ENCODE measurements at places on chromosomes 11 and 22.

- peak; percentile 16 for DNase-seq
Observed at GRCh38 chr11:45247433-45247832, 38.7 kb downstream of the SYT13 start.

DNA sequence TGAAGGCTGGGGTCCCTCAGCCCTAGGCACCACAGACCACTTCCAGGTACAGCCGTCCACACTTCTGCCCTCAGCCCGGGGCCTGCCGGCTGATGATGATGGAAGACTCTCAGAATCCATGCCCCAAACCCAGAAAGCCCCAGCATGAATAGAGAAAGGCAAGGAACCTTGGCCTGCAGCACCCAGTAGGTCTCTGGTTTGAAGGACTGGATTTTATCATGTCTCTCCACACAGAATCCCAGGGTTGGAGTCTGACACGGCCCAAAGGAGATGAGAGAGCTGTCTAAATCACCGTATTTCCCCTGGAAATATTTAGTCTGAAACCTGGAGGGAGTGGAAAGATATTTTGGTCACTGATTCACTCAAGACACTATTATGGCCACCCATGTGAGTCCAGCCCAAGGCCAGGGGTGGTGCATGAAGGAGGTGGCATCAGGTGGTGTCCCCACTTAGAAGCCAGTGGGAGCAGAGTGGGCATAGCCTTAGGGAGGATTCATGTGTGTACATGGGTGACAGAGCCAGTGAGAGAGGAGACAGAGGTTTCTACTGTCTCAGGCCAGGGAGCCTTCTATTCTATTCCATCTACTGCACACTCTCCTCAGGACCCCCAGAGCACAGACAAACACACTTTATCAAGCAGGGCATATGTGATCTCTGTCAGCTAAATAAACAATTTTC lies 14.0 kb downstream of the TOP3B start:
- no peak for DNase-seq

DNA sequence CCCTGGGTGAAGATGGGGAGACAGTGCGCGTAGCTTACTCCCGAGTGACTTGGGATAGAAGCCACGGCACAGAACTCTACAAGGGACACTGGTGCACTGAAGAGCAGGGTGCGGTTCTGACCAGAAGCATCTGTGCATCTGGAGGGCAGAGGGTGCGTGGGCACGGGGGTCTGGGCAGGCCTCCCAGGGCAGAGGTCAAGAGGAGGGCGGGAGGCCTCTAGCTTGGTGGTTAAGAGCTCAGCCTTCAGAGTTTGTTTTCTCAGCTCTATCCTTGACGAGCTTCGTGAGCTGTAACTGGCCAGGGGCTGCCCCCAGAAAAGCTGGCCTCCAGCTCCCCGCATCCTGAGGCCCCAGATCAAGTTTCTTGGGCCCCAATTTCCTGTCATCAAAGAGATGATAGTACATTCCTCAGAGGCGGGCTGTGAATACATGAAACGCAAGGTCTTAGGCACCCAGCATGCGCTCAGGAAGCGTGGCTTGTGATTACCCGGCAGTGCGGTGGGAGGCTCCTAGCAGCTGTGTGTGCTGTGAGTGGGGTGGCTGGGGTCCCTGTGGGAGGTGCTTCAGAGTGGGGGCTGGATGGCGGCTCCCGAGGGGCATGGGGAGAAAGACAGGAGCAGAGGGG lies 6.0 kb upstream of the BID start:
- no peak for DNase-seq

- no peak for DNase-seq
Observed at GRCh38 chr22:21683401-21683811, 17.6 kb downstream of the PPIL2 start.

DNA sequence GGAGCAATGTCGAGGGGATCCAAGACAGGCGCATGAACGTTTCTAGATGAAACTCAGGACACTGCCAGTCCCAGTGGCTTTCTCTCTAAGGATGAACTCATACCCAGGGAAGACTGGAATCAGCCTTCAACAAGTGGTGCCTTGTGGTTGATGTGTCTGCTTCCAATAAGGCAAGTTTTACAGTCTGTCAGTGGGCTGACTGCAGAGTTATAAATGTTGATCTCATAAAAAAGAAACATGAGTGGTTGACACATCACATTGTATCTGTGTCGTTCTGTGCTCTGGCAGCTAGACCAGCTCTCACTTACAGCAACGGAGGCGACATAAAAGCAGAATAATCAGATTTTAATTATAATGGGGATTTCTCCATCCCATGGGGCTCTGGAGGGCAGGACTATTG lies 96.7 kb downstream of the SNX19 start:
- no peak for DNase-seq

DNA sequence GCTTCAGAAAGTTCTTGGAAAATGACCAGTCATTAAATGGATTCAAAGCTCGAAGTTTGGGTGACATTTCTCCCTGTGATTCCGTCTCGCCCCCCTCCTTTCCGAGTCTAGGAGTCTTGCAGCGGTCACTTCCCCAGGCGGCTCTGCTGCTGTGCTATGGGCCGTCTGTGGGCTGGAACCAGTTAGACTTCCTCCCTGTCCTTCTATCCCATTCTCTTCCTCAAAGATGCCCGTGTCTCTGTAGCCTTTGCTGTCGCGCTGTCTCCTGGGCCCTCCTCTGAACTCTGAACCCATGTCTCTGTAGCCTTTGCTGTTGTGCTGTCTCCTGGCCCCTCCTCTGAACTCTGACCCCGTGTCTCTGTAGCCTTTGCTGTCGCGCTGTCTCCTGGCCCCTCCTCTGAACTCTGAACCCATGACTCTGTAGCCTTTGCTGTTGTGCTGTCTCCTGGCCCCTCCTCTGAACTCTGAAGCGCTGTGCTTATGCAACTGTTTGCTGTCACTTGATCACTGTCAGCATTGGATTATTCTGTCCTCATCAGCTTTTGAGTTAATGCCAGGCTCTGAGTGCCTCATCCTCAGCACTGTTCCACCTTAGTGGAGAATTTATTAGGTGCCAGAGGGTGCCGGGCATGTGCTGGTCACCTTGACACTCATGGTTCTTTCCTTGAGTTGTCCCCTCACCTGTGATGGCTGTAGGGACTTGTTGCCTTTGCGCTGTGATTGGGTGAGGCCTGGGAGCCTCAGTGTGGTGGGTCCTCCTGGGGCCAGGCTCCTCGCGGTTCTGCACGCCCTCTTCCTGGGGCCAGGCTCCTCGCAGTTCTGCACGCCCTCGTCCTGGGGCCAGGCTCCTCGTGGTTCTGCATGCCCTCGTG lies 173.3 kb downstream of the TBC1D22A start:
- no peak for DNase-seq

- DNase-seq: no peak
Observed at GRCh38 chr11:46100670-46101069, 20.6 kb downstream of the PHF21A start.

GRCh38 chr11:86160541-86161149 lies 83.9 kb upstream of the EED start:
- no peak for DNase-seq

- DNase-seq: peak; percentile 59
Observed at GRCh38 chr11:126926376-126926791, 74.2 kb downstream of the KIRREL3 start.

GRCh38 chr22:20403779-20404140 lies 9.8 kb downstream of the ZNF74 start:
- no peak for DNase-seq

DNA sequence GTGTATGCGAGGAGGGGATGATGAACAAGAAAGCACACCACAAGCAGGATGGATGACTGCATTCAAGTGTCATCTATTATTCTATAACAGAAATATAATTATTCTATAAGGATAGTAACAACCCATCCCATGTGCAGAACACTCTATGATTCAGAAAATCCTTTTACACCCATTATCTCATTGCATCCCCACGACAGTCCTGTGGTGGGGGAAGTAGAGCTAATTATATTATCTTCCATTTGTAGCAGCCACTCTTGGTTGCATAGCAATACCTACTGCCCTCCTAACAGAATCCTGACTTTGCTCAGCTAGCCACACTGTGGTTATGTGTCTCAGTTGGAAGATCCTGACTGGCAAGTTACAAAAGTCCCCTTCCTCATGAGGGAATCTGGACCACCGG lies 406.5 kb upstream of the NARS2 start:
- DNase-seq: no peak

DNA sequence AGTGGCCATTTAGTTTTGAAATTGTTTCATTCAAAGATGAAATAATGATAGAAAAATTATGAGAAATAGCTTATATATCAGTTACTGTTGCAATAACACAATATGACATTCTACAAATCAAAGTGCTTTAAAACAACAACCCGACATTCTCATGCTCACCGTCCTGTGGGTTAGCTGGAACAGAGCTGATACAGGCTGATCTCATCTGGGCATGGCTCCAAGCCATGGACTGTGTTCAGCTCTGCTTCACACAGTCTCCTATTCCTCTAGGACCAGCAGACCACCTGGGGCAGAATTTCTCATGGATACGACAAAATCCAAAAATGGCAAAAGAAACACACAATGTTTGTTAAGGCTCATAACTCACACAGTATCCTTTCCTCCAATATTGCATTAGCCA lies 178.6 kb downstream of the CNTN5 start:
- DNase-seq: peak; percentile 37

- no peak for DNase-seq
Observed at GRCh38 chr11:76216536-76217325, 10.4 kb upstream of the WNT11 start.

DNA sequence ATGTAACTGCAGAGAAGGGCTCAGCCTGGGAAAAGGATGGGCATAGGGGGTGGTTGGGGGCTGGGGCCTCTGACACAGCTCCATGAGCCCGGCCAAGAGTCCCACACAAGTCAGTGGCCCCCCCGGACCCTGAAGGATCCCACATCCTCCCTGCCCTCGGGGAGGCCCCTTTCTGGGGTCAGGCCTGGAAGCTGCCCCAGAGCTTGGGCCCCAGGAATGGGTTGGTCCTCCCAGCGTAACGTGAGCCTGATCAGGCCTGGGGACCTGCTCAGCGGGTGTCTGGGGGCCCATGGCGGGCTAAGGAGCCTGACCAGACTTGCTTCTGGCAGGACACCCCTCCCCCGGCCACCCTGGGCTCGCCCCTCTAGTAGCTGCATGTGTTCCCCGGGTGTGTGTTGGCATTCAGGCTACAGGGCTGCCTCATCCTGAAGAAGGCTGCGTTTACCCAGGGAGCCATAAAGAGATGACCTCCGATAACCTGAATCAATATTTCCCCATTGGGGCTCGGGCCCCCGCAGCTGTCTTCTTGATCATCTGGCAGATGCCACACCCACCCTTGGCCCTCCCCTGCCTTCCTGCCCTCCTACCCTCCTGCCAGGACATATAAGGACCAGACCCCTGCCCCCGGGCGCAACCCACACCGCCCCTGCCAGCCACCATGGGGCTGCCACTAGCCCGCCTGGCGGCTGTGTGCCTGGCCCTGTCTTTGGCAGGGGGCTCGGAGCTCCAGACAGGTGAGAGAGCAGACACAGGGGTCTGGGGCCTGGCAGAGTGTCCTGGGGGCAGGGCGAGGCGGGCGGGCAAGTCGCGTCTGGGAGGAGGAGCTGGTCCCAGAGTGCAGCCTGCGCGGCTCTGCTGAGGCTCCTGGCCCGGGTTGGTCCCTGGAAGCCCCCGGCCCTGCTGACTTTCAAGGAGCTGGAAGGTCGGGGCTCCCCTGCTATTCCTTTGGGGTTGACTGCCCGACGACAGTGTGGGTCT lies at the start of gene MUC2:
Gene MUC2 (plus strand): TSS at position 631 of the 978 bp plus-strand sequence.
- no peak for DNase-seq

DNA sequence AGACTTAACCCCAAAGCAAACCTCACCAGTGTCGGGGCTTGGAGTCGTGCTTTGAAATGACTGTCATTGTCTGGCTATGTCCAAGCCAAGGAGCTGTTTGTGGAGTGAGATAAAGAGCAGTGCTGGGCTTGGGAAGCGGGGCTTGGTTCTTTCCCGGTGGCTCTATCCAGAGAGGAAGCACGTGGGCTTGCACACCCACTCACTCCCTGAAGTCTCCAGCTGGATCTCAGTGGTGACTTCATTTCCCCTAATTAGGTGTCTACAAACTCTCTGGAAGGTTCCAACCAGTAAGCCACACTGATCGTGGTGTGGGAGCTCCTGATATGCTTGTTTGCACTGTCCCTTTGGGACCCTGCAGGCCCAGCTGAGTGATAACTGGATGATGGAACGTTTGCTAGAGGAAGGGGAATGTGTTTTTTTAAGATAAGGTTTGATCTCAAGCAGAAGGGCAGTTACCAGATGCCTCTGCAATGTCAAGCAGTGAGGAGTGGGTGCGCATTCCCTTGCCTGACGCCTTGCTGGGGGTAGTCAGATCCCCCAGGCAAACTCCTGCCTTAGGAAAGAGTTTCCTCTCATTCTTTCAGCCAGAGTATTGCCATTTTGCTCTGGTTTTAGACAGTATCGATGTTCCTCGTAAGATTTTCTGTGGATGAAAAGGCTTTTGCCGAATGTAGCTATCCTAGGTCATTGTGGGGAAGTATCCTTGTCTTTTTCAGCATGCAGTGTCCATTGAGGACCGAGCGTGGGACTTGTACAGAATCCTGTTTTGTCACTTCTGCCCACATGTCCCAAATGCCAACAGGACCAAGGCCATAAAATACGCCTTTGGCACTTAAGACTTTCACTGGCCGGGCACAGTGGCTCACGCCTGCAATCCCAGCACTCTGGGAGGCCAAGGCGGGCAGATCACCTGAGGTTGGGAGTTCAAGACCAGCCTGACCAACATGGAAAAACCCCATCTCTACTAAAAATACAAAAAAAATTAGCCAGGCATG lies 90.9 kb downstream of the MICAL2 start:
- DNase-seq: no peak

- DNase-seq: no peak
Observed at GRCh38 chr11:10322401-10322800, 17.5 kb downstream of the ADM start.

GRCh38 chr11:15883455-15883920 lies 472.9 kb downstream of the SOX6 start:
- DNase-seq: no peak

GRCh38 chr11:17812091-17812864 lies 77.7 kb downstream of the KCNC1 start:
- DNase-seq: no peak

DNA sequence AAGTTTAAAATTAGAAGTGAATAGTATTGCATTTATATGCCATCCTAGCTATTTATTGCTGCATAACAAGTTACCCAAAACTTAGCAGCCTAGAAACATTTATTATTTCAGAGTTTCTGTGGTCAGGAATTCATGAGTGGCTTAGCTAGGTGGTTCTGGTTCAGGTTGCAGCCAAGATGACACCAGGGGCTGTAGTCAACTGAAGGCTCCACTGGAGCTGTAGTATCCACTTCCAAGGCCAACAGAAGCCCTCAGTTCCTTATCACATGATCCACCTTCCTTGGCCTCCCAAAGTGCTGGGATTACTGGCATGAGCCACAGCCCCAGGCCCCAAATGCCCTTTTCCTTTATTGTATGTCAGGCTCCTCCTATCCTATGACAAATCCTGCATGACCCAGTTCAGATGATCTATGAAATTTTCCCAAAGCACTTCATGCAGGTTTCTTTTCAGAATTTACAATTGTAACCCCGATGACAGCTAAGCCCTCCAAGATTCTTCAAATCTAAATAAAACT lies 6.1 kb upstream of the ALG8 start:
- DNase-seq: no peak

Measured in pons (tissue), 1 donor.